ENCODE measurements at places on chromosomes 13 and 19.

DNA sequence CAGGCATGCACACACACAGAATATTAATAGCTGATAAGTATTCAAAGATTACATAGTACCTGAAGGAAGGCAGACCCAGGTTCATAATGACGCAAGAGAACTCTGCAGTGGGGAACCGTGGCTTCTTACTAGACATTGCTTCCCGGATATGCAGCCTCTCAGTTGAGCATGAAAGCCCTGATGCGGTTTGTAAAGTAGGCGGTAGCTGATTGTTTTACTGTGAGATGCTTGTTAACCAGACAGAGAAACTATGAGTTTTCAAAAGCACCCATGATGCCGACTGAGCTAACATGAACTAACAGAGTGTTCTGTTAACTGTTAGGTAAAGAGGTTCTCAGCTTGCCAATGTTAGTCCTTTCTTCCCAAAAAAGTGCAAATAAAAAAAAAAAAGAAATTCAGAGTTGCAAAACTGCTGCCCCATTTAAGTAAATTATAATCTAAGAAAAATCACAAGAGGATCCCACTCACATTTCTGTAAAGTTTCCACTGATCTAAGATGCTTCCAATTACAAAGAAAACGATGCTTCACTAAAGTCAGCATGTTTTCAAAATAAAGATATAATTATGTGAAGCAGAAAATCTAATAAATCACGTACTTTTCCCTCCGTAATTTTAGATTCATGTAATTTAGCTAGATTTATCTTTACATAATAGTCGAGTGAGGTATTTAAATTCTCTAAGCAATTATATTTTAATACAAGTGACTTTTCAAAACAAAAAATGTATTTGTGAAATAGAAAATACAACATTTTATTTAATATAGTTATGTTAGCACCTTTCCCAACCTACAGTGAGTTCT lies 2.2 kb downstream of the FLT1 start:
- peak overlapping the region; percentile 95 for H3K4me3 ChIP-seq
- DNase-seq, result peak; percentile 63
- peak overlapping the region; percentile 94 for H3K27ac ChIP-seq
- H3K36me3 ChIP-seq, result peaks cover 9% of the 10 kb centered on the region
- H3K4me1 ChIP-seq, result peaks cover 61% of the 10 kb centered on the region

DNA sequence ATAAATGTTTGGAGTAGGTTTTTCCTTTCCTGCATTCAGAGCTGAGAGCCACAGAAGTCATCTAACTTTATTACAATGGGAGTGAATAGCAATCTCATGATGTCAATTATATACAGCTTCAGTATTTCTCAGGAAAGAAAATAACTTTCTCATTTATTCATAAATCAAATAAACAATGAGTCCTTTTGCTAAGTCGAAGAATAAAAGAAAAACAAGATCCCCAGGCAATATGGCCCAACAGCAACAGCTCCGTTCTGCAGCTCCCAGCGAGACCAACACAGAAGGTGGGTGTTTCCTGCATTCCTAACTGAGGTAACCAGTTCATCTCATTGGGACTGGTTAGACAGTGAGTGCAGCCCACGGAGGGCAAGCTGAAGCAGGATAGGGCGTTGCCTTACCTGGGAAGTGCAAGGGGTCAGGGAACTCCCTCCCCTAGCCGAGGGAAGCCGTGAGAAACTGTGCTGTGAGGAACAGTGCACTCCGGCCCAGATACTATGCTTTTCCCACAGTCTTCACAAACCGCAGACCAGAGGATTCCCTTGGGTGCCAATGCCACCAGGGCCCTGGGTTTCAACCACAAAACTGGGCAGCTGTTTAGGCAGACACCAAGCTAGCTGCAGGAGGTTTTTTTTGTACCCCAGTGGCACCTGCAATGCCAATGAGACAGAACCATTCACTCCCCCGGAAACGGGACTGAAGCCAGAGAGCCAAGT lies 128.2 kb downstream of the SLITRK1 start:
- no peaks in the 10 kb centered on the region for H3K27me3 ChIP-seq
- no peak overlapping the region for H3K27ac ChIP-seq
- no peak for DNase-seq

DNA sequence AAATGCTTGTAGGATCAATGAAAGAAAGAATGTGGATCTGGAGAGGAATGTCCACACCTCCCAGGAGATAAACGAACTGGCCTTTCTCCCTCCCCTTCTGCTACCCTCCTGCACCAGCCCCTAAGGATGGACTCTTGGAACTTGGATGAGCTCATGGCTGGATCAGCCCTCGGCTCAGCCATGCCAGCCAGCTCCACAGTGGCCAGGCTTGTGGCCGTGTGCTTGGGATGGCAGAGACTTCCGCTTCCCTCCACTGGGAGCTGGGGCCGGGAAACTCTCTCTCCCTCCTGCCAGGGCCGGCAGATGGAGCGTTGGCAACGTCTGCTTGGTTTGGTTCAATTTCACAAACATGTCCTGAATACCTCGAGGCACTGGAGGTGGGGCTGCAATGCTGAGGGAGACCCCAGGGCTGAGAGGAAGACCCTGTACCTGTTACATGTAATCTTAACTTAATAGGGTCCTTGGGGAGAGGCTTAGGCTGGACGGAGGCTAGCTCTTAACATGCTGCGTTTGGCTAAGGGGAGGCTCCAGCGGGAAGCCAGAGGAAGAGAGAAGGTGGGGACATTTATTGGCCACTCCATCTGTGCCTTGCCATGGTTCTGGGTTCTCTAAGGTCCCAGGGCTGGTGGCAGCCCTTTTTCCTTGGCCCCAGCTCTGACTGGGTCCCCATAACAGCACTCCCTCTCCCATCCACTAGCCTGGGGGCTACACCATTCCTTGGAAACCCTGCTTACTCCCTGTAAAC lies 152.5 kb downstream of the IER2 start:
- H3K4me1 ChIP-seq, result peaks cover 8% of the 10 kb centered on the region
- H3K27me3 ChIP-seq, result peaks cover 32% of the 10 kb centered on the region
- H3K4me3 ChIP-seq, result no peak overlapping the region
- DNase-seq, result no peak

GRCh38 chr13:97411984-97412383 lies 22.0 kb upstream of the RAP2A start:
- no peaks in the 10 kb centered on the region for H3K36me3 ChIP-seq
- no peak overlapping the region for H3K27ac ChIP-seq
- no peak overlapping the region for H3K4me3 ChIP-seq
- peaks cover 5% of the 10 kb centered on the region for H3K27me3 ChIP-seq
- no peaks in the 10 kb centered on the region for H3K4me1 ChIP-seq
- no peak for DNase-seq

- DNase-seq, result no peak
- H3K36me3 ChIP-seq, result peaks cover 12% of the 10 kb centered on the region
- H3K27ac ChIP-seq, result no peak overlapping the region
- H3K4me1 ChIP-seq, result no peaks in the 10 kb centered on the region
Measured at GRCh38 chr19:55099557-55100506, 17.6 kb downstream of the PPP1R12C start.

DNA sequence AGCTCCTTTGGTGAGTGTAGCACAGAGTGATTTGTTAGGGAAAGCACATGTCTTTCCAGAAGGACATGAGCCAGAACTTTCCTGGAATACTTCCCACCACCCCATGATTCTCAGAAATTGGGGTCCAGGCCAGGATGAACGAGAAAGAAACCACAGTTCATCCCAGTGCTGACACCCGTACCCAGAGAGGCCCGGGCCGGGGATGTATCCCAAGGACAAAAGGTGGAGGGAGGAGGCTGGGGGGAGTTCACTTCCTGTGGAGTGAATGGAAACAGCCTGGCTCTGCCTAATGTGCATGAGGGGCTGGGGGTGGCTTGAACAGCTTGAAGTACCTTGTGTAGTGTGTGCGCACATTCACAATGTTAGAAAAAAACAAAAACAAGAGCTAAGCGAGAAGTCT lies 47.5 kb downstream of the CDADC1 start:
- H3K4me3 ChIP-seq, result no peak overlapping the region
- no peaks in the 10 kb centered on the region for H3K36me3 ChIP-seq
- H3K27ac ChIP-seq, result no peak overlapping the region
- no peak for DNase-seq
- peaks cover 8% of the 10 kb centered on the region for H3K4me1 ChIP-seq

DNA sequence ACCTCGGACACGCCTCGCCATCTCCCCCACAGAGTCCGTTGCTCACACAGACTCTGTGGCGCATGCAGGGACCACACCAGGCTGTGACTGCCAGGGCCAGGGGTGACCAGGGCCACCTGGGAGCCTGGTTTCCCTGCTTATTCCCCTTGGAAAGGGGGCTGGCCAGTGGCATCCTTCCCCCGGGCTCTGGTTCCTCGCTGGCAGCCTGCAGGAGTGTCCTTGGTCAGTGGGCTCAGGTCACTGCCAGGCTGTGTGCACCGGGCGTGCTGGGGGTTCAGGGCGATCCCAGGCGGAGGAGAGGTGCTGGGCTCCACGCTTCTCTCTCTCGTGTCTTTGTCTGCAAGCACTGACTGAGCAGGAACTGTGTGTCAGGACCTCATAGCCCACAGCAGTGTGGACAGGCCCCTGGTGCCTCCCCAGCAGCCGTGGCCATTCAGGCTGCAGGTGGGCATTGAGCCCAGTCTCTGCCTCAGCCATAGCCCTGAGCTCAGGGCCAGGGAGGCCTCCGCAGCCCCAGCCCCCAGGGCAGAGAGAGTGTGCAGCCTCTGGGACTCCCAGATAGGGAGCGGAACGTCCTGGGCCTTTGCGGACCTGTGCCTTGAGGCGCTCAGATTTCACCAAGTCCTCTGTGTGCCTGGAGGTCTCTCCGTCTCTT lies 6.5 kb downstream of the PIAS4 start:
- no peak overlapping the region for H3K27ac ChIP-seq
- H3K27me3 ChIP-seq, result no peaks in the 10 kb centered on the region
- peaks cover 21% of the 10 kb centered on the region for H3K4me1 ChIP-seq
- H3K36me3 ChIP-seq, result no peaks in the 10 kb centered on the region
- H3K4me3 ChIP-seq, result no peak overlapping the region

DNA sequence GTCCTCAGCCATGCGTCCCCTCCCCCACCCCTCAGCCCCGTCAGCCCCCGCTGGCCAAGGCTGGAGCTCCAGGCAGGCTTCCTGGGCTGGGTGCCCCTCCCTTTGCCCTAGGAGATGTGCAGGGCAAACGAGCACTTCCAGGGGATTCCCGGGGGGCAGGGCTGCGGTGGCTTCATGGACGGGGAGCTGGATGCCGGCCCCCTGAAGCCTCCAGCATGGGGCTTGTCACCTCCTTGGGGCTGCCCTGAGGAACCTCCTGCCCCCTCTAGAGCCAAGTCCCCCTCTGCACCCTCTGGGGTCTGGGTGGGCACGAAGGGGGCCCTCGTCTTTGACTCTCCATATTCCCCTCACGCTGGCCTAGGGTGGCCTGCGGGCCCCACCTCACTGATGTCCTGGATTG lies 25.4 kb upstream of the SLC7A10 start:
- no peaks in the 10 kb centered on the region for H3K4me1 ChIP-seq
- H3K27me3 ChIP-seq, result no peaks in the 10 kb centered on the region
- H3K4me3 ChIP-seq, result no peak overlapping the region
- no peak for DNase-seq
- H3K36me3 ChIP-seq, result no peaks in the 10 kb centered on the region

DNA sequence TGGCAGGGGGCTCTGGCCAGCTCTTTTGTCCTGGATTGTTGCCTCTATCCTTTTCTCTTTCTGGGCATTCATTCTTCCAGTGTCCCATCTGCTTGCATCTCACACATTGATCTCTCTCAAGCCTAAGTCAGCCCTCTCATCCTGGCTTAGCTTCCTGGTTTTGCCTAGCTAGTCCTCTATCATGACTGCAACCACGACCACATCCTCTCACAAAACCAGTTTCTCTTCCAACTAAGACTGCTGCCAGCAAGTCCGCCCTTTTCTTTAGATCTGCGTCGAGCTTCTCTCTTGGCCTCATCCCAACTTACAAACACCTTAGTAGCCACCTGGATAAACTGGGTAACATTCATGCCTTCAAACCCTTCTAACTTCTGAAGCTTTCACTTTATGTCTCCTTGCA lies 212.2 kb upstream of the HTR2A start:
- no peak for DNase-seq
- H3K4me1 ChIP-seq, result peaks cover 6% of the 10 kb centered on the region
- no peaks in the 10 kb centered on the region for H3K36me3 ChIP-seq
- no peak overlapping the region for H3K4me3 ChIP-seq
- no peak overlapping the region for H3K27ac ChIP-seq
- H3K27me3 ChIP-seq, result no peaks in the 10 kb centered on the region

DNA sequence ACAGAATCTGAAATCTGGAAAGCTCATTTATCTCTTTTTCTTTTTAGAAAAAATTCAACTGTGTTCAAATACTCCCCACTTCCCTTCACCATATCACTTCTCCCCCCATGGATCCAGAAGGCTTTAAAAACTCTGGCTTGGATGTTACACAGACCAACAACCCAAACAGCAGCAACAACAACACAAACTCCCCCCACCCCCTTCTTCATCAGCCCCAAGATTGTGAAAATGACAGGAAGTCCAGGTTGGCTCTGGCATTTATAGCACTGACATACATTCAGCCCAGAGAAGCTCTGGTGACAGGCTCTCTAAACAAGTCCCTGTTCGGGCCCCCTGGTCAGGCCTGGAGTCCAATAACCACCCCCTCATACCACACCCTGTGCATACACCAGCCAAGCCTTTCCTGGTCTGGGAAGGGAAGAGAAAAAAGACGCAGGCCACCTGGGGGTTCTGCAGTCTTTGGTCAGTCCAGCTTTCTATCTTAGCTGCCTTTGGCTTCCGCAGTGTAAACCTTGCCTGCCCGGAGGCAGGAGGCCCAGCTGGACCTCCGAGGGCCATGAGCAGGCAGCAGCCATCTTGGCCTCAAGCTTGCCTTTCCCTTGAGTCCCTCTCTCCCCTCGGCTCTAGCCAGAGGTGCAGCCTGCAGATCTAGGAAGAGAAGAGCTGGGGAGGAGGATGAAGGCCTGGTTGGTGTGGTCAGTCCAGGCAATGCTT lies 6.8 kb downstream of the CDX2 start:
- peaks cover 86% of the 10 kb centered on the region for H3K27me3 ChIP-seq
- DNase-seq, result no peak
- H3K4me3 ChIP-seq, result peak overlapping the region; percentile 15

- H3K36me3 ChIP-seq, result no peaks in the 10 kb centered on the region
- H3K4me1 ChIP-seq, result peaks cover 12% of the 10 kb centered on the region
- H3K27me3 ChIP-seq, result peaks cover 35% of the 10 kb centered on the region
- no peak overlapping the region for H3K27ac ChIP-seq
- peak overlapping the region; percentile 80 for H3K4me3 ChIP-seq
- DNase-seq, result no peak
Measured at GRCh38 chr13:112605531-112605990, 17.6 kb upstream of the TUBGCP3 start.

- peak overlapping the region; percentile 95 for H3K4me3 ChIP-seq
- no peak overlapping the region for H3K27ac ChIP-seq
- no peaks in the 10 kb centered on the region for H3K36me3 ChIP-seq
- H3K27me3 ChIP-seq, result no peaks in the 10 kb centered on the region
- peak; percentile 60 for DNase-seq
Measured at GRCh38 chr19:41957838-41958366, 1.2 kb downstream of the RABAC1 start.
